ENCODE measurements at places on chromosomes 1 and 21.

- DNase-seq = no peak
These were observed 15.5 kb upstream of the HMGB4 start for GRCh38 chr1:33848205-33848937.

DNA sequence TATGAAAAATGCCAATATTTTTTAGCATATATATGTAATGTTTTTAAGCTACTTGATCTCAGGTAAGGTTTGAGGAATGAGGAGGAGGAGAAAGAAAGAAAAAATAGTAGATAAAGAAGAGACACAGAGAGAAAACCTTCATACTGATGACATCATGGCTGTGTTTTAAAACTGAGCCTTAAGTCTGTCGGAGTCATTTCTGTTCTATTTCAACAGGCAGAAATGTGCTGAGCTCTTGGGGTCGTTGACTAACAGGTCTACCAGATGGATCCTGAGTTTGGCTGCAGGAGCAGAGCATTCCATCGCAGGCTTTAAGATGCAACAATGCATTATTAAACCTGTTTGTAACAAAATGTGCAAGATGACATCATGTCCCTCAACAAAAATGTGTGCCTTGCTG lies 356.0 kb downstream of the TGFB2 start:
- no peak for DNase-seq

DNA sequence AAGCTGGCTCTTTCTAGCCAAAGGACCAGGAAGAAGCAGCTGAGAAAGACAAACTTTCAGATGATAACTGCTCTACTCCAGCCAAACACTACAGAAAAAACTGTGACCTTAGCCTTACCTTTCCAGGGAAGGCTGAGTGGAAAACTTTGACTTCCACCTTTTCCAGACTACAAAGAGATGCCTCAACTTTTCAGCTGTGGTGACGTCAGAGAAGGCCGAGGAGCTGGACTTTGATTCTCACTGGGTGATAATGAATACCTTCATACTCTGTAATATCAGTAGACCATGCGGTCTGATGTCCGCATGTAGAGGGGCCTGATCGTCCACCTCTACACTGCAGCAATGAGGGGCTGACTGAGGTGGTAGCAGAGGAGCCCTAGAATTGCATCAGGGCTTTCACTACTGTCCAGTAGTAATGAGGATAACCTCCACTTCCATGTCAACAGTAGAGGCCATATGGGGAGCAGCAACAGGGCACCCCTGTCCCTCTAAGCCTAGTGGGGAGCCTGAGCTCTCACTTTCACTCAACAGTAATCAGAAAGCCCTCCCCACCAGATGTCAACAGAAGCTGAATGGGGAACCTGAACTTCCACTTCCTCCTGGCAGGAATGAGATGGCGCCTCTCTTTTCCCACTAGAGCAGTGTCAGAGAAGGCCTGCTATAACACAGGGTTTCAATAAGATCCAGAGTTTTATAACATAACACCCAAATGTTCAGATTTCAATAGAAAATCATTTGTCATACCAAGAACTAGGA lies 28.4 kb upstream of the PADI1 start:
- no peak for DNase-seq

DNA sequence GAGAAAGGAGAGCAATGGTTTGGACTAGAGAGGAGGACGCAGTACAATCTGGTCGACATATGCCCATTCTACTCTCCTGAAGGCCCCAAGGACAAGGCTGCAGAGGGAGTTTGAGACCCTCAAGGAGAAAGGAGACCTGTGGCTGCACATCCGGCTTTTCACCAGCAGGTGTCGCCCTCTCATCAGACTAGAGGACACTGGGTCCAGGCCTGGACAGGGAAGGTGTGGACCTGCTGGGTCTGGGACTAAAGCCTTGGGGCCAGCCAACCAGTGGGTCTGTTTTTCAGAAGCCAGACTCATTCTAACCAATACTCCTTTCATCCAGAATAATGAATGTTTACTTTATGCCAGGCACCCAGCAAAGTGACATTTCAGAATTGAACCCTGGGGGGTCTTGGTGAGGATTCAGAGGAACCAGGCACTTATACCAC lies 5.0 kb downstream of the SRARP start:
- DNase-seq = peak; percentile 55

- no peak for DNase-seq
These were observed 3.9 kb upstream of the IFNLR1 start for GRCh38 chr1:24190983-24191461.

DNA sequence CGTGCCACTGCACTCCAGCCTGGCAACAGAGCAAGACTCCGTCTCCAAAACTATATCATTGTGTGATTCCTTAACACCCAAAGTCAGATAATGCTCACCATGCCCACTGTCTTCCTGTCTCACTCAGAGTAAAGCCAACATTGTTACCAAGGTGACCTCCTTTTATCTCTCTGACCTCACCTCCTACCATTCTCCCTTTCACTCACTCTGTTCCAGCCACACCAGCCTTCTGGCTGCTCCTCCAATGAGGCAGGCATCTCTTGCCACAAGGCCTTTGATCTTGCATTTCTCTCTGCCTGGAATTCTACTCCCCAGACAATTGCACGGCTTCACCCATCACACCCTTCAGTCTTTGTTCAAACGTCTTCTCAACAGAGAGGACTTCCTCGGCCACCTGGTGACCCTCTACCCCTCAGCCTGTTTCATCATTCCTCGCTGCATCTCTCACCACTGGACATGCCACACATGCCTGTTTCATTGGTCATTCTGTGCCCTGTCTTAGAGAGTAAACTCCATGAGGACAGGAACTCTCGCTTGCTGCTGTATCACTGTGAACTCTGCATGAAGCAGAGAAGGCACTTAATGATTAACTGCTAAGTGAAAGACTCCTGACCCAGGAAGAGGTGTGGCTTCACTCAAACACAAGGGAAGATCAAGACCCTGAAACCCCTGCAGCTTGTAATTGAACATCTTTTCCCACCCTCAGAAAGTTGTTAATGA lies 67.1 kb upstream of the CAPZB start:
- DNase-seq = no peak

DNA sequence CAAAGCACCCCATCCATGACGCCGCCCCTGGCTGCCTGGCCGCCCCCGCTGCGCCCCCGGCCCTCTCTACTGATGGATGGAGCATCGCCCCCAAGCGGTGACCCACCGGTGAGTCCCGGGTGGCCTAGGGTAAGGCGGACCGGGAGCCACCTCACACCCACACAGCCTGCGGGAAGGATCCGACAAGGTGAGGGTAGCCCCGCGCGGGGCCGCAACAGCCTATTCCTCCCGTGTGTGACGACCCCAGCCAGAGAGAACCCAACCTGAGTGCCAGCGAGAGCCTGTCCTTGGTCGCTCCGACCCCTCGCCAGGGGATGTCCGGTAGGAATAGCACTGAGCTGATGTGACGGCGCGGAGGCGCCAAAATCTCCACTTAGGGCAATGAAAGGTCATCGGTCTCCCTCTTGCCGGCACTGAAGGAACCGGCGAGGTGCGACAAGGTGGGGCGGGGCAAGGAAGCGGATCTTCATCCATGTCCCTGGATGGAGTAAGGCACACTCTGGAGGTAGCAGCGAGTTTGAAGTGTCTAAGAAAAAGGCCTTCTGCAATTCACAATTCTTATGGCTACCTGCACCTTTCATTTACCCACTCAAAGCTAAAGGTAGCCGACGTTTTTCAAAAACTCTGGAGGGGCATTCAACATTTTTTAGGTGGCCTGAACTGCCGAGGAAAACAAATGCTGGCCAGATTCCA lies 19.7 kb upstream of the CHIA start:
- no peak for DNase-seq

GRCh38 chr1:6534248-6534822 lies 20.0 kb downstream of the NOL9 start:
- no peak for DNase-seq

DNA sequence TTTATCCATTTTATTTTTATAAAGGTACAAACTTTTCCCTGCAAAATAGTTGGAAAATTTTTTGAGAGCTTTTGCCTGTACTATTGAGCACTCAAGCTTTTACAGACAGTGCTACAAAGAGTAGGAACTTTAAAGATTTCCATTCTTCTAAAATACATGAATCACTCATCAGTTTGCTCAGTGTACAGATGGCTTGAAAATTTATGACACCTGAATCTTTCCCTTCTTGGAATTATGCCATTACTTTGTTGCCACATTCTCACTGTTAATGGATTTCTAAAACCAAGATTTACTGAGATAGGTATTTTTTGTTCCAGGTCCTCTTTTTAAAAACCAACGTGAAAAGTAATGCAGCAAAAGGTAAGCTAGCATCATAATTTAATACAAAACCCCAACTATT lies 76.0 kb downstream of the GPATCH2 start:
- DNase-seq = no peak

DNA sequence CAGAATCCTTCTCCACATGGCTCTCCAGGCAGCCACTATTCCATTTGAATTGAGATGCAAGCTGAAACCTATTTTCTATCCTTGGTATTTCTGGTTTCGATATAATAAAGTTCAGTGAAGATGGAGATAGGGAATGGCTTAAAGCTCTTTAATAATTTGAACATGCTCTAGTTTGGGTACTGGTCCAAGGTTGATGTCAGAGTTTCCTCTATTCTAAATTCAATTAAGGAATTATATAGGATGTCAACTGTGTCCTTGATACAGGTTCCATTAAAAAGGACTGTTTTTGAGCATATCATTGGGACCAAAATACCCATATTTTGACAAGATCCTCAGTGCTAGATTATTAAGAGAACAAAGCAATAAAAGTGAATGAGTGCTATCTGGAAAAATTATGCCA lies 245.3 kb downstream of the SPATA17 start:
- no peak for DNase-seq

- no peak for DNase-seq
These were observed 32.8 kb downstream of the DPT start for GRCh38 chr1:168696125-168696760.

DNA sequence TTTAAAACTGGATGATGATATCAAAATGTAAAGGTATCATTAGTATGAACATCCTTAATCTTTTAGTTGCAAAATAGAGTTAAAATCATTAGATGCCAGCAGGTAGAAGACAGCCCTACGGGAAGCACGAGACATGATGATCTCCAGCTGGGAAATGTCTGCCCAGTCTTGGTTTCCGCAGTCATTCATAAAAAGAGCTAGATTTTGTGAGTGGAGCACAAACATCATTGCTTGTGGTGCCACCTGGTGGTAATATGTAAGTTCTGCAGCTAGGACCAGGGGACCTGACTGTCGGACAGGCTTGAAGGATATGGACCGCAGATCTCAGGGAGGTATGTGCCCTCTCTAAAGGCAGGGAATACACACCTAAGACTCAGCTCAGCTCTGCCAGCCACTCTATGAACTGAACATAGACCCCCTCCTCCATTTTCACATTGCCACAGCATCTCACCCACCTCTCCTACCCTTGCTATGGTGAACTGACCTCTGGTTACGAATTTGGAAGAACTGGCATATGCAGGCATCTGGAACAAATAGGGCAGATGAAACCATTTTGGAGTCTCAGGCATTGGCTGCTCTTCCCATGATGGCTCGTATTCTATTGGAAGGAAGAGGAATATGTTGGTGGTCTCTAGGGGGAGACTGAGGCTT lies 9.2 kb downstream of the FCMR start:
- DNase-seq = peak; percentile 68

DNA sequence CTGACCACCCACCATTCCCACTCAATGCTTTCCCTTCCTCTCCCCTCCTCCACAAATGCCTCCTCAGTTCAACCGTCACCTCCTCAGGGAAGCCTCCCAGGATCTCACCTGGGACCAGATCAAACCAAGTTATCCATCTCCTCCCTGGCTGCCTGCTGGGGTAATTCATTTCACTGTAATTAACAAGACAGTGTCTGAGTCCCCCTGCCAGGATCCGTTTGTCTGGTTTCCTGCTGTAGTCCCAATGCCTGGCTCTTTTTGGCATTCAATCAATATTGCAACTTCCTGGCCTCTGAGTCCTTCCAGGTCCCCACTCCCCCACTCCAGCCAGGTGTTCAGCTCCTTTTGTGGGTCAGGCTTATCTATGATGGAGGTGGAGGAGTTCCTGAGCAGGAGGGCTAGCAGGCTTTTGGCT lies 687.7 kb downstream of the PTPRU start:
- no peak for DNase-seq

GRCh38 chr1:33420870-33421775 lies 9.8 kb downstream of the PHC2 start:
- peak; percentile 74 for DNase-seq

DNA sequence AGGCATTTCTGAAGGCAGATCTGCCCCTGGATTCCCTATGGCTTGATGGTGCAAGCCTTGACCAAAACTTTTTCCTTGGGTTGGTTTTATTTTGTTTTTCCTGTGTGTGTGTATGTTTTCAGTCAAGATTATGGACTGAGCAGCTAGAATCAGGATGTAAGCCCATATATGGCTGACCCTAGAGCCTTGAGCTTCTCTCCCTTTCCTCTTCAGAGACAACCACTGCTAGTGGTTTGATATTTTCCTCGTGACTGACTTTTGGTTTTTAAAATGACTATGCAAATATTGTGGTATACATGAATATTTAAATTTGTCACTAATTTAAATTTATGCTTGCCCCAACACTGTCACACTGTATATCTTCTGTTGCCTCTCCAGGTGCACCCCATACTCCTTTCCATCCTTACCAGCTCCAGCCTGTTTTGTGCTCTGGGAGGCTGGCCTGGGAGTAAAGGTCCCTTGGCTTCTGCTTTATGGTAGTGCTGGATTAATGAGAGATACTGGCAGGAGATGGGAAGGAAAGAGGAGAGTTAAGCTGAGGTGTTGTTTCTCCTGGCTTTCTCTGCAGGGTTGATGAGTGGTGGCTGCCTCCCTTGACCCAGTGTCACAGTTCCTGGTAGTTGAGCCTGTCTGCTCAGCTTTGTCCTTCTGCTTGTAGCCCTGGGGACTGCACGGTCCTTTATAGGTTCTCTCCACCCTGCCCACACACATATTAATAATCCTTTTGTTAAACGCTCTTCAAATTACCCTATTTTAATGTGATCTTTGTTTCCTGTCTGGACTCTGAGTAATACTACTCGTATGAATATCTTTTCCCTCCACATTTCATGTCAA lies 44.4 kb downstream of the RWDD3 start:
- no peak for DNase-seq

- DNase-seq = no peak
These were observed 14.6 kb downstream of the STRIP1 start for GRCh38 chr1:110048923-110049601.

DNA sequence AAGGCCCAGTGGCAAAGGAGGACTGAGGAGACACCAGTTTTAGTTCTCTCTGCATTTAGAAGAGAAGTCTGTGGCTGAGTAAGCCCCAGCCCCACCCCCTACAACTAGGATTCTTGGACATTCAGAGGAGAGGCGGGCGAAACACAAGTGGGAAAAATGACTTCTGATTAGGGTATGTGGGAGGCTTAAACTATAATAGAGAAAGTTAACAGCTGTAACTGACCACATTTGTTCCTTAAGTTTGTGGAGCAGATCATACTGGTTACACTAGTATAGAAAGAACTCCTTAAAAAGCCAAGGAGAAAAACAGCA lies 11.2 kb upstream of the TRIM33 start:
- no peak for DNase-seq

DNA sequence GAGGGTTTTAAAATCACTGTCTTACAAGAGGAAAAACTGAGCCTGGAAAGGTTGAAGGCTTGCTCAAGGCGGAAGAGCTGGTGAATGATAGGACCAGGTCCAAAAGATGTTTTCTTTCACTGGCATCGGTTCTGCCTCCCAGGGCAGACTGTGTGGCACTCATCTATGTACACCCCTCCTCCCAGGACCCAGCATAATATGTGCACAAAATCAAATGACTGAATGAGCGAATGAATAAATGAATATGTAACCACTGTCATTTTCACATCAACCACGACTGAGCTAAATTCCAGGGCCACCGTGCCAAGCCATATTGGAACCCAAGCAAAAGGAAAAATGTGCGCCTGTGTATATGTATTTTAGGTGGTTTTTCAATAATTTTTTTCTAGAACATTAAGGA lies 99.3 kb upstream of the ZBTB40 start:
- DNase-seq = no peak

GRCh38 chr1:209590405-209590804 lies 6.9 kb downstream of the CAMK1G start:
- peak; percentile 29 for DNase-seq
